ENCODE measurements at places on chromosomes 6 and 20. TPM values are rescaled to one million over a fixed set of nuclear protein-coding genes. Genes with fewer than 3 reads are reported as not detected.
A peak's percentile ranks its signal among the peaks of the same experiment; 100 is the strongest.

- DNase-seq, result no peak
Measured at GRCh38 chr6:30743099-30744053, 889 bp upstream of the FLOT1 start.

Gene CTSA
- 146 TPM for polyA plus RNA-seq

GRCh38 chr20:8221887-8222419, 89.9 kb downstream of the PLCB1 start:
- no peak for DNase-seq

DNA sequence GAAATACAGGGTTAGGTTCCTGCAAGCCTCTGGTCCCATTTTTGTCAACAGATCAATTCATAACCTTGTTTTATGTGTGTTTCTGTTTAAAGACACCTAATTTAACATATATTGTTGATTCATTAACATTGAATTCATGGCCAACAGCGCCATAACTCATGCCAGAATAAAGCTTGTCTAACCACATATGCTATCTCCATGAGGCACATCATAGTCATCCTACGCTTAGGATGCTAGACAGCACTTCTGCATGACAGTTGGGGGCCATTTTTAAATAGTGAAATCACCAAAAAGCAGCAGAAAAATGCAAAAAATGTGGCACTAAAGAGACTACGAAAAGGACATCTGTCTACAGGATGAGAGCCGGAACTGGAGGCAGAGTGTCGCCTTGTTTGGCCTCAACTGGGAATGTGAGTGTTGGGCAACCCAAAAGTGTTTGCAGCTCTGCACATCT, 37.9 kb downstream of the TRAM2 start:
- no peak for DNase-seq

Gene GTSF1L
- not detected for polyA plus RNA-seq

Gene CLPSL2
- not detected for polyA plus RNA-seq

DNA sequence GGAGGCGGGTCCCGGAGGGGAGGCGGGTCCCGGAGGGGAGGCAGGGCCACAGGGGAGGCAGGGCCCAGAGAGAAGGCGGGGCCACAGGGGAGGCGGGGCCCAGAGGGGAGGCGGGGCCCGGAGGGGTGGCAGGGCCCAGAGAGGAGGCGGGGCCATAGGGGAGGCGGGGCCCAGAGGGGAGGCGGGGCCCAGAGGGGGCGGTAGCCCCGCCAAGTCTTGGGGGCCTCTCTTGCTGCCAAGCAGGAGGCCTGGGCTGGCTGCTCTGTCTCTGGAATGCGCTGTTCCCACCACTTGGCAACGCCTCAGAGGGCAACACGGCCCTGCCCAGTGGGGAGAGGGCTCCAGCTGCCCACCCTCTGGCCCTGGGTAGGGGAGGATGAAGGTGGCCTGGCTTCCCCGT, 80.5 kb downstream of the YTHDF1 start:
- DNase-seq, result no peak

DNA sequence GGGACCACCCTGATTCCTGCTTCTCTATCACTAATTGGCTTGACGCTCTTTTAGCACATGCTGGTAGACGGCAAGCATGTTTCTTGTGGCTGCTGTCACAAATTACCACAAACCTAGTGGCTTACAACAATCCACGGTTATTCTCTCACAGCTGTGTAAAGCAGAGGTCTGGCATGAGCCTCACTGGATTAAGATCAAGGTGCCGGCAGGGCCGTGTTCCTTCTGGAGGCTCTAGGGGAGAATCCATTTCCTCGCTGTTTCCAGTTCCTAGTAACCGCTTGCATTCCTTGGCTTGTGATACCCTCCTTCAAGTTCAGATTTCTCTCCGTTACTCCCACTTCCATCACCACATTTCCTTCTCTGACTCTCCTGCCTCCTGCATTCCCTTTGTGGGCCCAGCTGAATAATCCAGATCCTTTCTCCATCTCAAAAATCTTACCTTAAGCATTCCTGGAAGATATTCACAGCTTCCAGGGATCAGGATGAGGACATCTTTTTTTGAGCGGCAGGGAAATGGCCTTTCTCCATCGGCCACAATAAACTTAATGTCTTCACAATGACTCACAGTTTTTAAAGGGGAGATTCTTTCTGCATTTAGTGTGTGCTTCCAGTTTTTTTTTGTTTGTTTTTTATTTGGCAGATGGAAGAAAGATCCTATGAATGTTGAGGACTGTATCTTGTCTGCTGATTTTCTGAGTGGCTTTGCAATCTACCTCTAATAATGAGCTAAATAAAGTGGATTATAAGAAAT, 39.9 kb downstream of the BMP6 start:
- DNase-seq, result no peak

DNA sequence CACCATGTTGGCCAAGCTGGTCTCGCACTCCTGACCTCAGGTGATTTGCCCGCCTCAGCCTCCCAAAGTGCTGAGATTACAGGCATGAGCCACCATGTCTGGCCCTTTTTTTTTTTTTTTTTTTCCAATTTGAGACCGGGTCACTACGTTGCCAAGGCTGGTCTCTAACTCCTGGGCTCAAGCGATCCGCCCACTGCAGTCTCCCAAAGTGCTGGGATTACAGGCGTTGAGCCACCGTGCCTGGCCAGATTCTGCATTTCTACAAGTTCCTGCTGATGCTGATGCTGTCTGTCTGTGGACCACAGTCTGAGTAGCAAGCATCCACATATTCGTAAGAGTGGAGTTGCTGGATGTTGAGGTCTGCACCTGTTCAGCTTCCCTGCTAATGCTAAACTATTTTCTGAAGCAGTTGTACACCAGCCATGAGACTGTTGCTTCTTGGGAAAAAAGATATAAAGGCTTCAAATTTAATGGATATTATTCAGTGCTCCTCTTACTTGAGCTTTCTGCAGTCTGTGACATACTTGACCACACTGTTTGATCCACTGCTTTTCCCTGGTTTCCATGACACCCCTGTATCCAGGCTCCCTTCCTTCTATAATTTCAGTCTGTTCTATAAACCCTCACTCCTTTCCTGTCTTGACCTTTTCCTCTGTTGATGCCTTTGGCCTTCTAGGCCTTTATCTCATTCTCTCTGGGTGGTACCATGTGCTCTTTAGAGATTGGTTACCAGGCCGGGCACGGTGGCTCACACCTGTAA, 10.1 kb upstream of the ZBTB12 start:
- no peak for DNase-seq

GRCh38 chr20:16821211-16822089, 73.3 kb downstream of the OTOR start:
- peak; percentile 14 for DNase-seq

DNA sequence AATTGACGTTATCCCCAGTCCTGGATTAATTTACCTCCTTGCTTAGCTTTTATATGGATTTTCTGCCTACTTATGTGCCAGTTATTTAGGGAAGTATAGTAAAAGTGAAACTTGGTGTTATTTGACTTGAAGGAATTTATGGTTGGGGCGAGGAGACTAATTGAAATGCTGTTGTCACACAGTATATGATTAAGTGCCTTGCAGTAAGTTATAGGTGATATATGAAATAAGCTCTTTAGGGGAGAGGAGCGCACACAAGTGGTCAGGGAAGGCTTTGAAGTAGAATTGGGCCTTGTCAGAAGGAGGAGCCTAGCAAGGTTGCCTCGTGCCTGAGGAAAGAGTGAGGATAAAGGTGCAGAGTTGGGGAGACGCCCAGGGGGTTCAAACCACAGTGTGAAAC, 20.5 kb downstream of the NCOA7 start:
- no peak for DNase-seq

DNA sequence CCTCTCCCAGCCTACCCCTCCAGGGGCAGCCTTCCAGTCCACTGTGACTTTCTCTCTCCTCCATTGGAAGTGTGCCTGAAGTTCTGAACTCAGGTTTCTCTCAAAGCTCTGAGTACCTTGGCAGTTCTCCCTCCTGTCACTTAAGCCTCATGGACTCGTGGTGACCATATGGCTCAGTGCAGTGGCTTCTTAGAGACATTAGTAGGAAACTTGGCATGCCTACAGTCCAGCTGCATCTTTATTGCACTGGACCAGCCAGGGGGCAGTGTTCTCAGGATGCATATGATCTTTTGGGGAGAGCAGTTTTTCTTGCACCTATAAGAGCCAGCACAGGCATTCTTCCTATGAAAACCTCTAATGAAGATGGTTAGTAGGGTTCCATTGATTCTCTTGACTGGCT, 47.5 kb upstream of the KCNK16 start:
- no peak for DNase-seq

DNA sequence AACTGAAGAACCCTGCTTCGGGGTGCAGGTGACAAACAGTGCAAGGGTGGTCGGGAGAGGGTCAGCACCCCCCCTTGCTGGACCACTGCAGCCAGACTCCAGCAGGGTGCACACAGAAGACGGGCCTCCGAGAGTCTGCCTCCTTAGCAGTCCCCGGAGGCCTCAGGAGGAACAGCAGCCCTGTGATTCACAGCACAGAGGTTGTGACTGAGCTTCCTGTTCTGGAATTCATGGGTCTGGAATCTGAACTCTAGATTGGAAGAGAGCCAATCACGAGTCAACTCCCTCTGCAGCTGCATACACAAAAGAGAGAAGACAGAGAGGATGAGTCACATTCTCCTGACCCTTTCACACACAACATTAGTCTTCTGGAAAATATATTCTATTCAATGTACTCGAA, 249.0 kb upstream of the OPRM1 start:
- no peak for DNase-seq

DNA sequence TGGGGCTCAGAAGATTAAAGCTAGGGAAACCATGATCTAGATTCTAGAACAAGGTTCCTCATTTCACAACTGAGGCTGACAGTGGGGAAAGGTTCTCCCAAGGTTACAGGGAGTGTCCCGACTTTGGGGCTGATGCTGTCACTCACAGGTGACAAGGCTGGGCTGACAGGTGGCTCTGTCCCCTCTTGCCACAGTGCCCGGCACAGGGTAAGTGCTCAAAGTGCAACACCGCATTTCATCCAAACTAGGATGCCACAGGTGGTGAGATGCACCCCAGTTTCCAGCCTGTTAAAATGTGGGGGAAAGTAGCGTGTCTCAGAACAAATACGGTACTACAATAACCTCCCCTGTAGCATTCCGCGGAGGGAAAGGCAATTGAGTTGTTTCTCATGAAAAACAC, 7.8 kb downstream of the ZBP1 start:
- no peak for DNase-seq

GRCh38 chr6:18439581-18439980, 52.4 kb downstream of the RNF144B start:
- DNase-seq, result no peak

Data from renal pelvis (tissue), 12 donors.